ENCODE measurements at places on chromosomes 12 and 14. TPM values are rescaled to one million over a fixed set of nuclear protein-coding genes. Genes with fewer than 3 reads are reported as not detected.

ABCD2 gene
- 0.33 TPM for total RNA-seq

AMIGO2 gene
- total RNA-seq = 104 TPM

GPX2 gene
- not detected for total RNA-seq

COX8C gene
- not detected for total RNA-seq

TPH2 gene
- total RNA-seq = under 0.01 TPM

TDRD9 gene
- 2.2 TPM for total RNA-seq

KIF26A gene
- total RNA-seq = 1.5 TPM

SIX6 gene
- not detected for total RNA-seq

HAL gene
- under 0.01 TPM for total RNA-seq

SMCO2 gene
- 0.12 TPM for total RNA-seq

ACSM4 gene
- not detected for total RNA-seq

SLC25A21 gene
- total RNA-seq = 2.9 TPM

MYL6B gene
- 112 TPM for total RNA-seq

HCAR1 gene
- total RNA-seq = 1.5 TPM

GALC gene
- 17.9 TPM for total RNA-seq

SERPINA12 gene
- not detected for total RNA-seq

PTPN6 gene
- 0.11 TPM for total RNA-seq

GALNT9 gene
- total RNA-seq = 1.2 TPM

RNF34 gene
- total RNA-seq = 64.7 TPM

SLC16A7 gene
- 50.0 TPM for total RNA-seq

KRT73 gene
- total RNA-seq = not detected

ISM2 gene
- total RNA-seq = 0.11 TPM

BHLHE41 gene
- total RNA-seq = 6.4 TPM

VRTN gene
- total RNA-seq = not detected

KCNA1 gene
- total RNA-seq = not detected

CEBPE gene
- total RNA-seq = not detected

TAS2R8 gene
- total RNA-seq = not detected

PLEKHG7 gene
- not detected for total RNA-seq

NRXN3 gene
- 0.62 TPM for total RNA-seq

LIN52 gene
- total RNA-seq = 9.2 TPM

CCDC196 gene
- total RNA-seq = not detected

RAD9B gene
- total RNA-seq = 0.55 TPM

BTBD6 gene
- 78.5 TPM for total RNA-seq

DPPA3 gene
- total RNA-seq = not detected

GYS2 gene
- total RNA-seq = not detected

P2RX2 gene
- not detected for total RNA-seq

MDM1 gene
- total RNA-seq = 22.4 TPM

ANO2 gene
- total RNA-seq = under 0.01 TPM

PTCSC3 gene
- total RNA-seq = not detected

LYZ gene
- not detected for total RNA-seq

SH2B3 gene
- total RNA-seq = 43.1 TPM

MUCL1 gene
- not detected for total RNA-seq

ACRBP gene
- total RNA-seq = 0.22 TPM

NINJ2 gene
- total RNA-seq = 0.77 TPM

MYG1 gene
- total RNA-seq = 58.9 TPM

MANSC1 gene
- 0.55 TPM for total RNA-seq

GNG2 gene
- total RNA-seq = 26.6 TPM

RGS6 gene
- not detected for total RNA-seq

RAD51B gene
- total RNA-seq = 21.1 TPM

KRT72 gene
- not detected for total RNA-seq

GOLGA3 gene
- 195 TPM for total RNA-seq

ZNF605 gene
- 13.9 TPM for total RNA-seq

DTX1 gene
- under 0.01 TPM for total RNA-seq

SCARB1 gene
- total RNA-seq = 16.4 TPM

SERPINA9 gene
- total RNA-seq = not detected

Measured in uterine smooth muscle cell (primary cell).